MCF 10A (cell line): ENCODE measurements at places on chromosomes 7 and 10. TPM values are rescaled to one million over a fixed set of nuclear protein-coding genes. Genes with fewer than 3 reads are reported as not detected.
A peak's percentile ranks its signal among the peaks of the same experiment; 100 is the strongest.

GRCh38 chr10:123147635-123148413, at the start of gene HMX2:
Gene HMX2 (plus strand): TSS chr10:123148136. CDS start chr10:123148379, 243 bp downstream.
- DNase-seq: no peak
- peaks cover 6% of the 10 kb centered on the region for H3K4me1 ChIP-seq
- H3K36me3 ChIP-seq: no peaks in the 10 kb centered on the region
- H3K27ac ChIP-seq: no peak within 1 kb of the TSS

DNA sequence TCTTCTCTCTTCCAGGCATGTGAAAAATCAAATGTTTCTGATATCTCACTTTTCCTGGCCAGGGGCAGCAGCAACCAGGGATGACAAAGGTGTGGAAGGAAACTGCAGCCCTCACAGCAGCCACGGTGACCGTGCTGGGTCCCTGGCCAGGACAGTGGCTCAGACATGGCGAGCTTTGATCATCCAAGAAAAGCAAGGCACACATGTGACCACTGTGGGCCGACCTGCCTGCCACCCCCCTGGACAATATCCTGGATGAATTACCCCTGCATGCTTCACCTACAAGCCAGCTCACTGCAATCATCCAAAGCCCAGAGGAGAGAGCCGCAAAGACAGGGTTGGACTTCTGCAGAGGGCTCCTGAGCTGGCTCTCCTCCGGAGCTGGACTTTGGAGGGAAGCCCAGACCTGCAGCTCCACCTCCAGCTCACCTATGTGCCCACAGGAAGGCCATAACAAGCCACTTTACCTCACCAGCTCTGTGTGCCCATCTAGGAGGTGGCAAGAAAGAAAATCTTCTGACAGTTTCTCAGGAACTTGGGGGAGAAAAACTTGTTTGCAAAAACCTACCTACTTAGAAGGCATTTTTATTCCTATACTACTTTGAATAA, 2.7 kb downstream of the CHST15 start:
- H3K4me3 ChIP-seq: peak overlapping the region; percentile 79
- H3K27ac ChIP-seq: no peak overlapping the region
- peaks cover 6% of the 10 kb centered on the region for H3K36me3 ChIP-seq
- no peaks in the 10 kb centered on the region for H3K27me3 ChIP-seq
- H3K4me1 ChIP-seq: peaks cover 25% of the 10 kb centered on the region

- DNase-seq: no peak
- peaks cover 6% of the 10 kb centered on the region for H3K4me1 ChIP-seq
- no peak overlapping the region for H3K4me3 ChIP-seq
- no peak overlapping the region for H3K27ac ChIP-seq
- H3K27me3 ChIP-seq: no peaks in the 10 kb centered on the region
These were observed 45.2 kb downstream of the PCLO start for GRCh38 chr7:83117466-83117865.

DNA sequence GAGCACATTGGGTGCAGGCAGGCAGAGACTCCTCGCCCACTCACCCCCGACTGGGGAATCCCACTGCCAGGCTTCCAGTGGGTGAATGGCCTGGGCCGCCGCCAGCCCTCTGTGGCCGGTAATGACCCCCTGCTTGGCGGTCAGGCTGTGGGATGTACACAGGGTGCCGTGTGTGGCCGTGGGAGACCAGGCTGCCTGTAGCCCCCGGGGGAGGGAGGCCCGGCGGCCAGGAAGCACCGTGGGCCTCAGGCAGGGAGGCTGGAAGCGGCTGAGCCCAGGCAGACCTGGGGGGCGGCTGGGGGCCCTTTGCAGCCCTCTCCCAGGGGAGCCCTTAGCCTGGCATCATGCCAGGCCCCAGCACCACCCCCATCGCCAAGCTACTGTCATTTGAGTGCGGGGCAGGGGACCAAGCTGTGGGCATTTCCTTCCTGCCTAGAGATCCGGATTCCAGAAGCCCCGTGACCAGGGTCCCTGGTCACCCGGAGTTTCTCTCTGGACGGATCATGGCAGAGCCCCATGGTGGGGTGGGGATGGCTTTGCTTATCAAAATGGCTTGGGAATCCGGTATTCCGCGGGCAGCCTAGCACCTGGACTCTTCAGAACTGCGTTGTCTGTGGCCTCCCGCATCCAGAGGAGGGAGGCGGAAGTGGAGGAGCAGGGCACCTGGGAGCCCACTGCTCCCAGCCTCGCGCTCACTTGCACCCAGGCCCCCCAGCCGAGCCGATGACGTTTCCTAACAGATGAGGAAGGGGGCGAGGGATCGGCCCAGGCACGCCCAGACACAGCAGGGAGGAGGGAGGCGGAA, 1.1 kb downstream of the TTYH3 start:
- H3K4me3 ChIP-seq: peak overlapping the region; percentile 93
- H3K4me1 ChIP-seq: peaks cover 11% of the 10 kb centered on the region
- no peaks in the 10 kb centered on the region for H3K27me3 ChIP-seq
- no peaks in the 10 kb centered on the region for H3K36me3 ChIP-seq
- DNase-seq: peak; percentile 58
- peak overlapping the region; percentile 85 for H3K27ac ChIP-seq

GRCh38 chr7:17071866-17072265, 190.1 kb upstream of the AGR3 start:
- DNase-seq: no peak
- no peaks in the 10 kb centered on the region for H3K27me3 ChIP-seq
- no peak overlapping the region for H3K27ac ChIP-seq

GRCh38 chr7:134028853-134029252, 98.3 kb upstream of the LRGUK start:
- no peaks in the 10 kb centered on the region for H3K27me3 ChIP-seq
- no peak overlapping the region for H3K27ac ChIP-seq
- H3K4me1 ChIP-seq: no peaks in the 10 kb centered on the region
- H3K36me3 ChIP-seq: no peaks in the 10 kb centered on the region
- H3K4me3 ChIP-seq: no peak overlapping the region

The PWWP2B gene
- total RNA-seq: 10.0 and 13.0 TPM in 2 replicates

The ANKRD1 gene
- 0.20 and 0.65 TPM in 2 replicates for total RNA-seq

The FAM107B gene
- total RNA-seq: 32.1 and 41.3 TPM in 2 replicates

The AHR gene
- total RNA-seq: 99.1 and 100 TPM in 2 replicates

The BTAF1 gene
- total RNA-seq: 35.5 and 37.0 TPM in 2 replicates

The SYT15 gene
- total RNA-seq: 0.79 and 0.84 TPM in 2 replicates

The SLIT1 gene
- total RNA-seq: 0.02 TPM in 1 of 2 replicates, not detected in the other
